ENCODE measurements at places on chromosomes 16 and 17.

GRCh38 chr17:40014375-40014980 is 762 bp upstream of the CSF3 start:
- DNase-seq: no peak

DNA sequence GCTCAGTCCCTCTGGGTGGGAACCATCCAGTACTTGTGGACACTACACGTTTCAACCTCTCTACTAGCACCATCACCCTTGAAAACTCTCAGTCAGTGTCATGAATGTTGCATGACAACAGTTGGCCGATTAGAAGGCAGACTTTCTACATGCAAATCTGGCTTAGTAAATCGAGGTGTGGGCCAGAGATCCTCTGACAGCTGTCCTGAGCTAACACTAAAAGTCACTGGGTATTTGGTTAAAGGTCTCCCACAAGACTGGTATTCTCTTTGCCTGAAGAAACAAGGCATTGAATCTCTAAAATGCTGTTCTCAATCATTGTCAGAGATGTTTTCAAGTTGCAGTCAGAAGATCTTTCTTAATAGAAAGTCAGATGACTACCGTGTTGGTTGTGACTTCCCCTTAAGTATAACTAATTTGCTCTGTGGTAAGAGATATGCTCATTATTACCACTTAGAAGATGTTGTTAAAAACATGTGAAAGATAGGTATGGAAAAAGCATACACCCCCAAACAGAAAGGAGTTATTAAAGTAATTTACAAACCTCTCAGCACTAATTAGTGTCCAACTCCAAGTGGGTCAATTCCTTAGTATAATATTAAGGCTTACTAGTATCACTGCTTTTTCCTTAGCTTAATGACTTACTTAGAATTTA is 62.3 kb downstream of the WNT3 start:
- DNase-seq: no peak

DNA sequence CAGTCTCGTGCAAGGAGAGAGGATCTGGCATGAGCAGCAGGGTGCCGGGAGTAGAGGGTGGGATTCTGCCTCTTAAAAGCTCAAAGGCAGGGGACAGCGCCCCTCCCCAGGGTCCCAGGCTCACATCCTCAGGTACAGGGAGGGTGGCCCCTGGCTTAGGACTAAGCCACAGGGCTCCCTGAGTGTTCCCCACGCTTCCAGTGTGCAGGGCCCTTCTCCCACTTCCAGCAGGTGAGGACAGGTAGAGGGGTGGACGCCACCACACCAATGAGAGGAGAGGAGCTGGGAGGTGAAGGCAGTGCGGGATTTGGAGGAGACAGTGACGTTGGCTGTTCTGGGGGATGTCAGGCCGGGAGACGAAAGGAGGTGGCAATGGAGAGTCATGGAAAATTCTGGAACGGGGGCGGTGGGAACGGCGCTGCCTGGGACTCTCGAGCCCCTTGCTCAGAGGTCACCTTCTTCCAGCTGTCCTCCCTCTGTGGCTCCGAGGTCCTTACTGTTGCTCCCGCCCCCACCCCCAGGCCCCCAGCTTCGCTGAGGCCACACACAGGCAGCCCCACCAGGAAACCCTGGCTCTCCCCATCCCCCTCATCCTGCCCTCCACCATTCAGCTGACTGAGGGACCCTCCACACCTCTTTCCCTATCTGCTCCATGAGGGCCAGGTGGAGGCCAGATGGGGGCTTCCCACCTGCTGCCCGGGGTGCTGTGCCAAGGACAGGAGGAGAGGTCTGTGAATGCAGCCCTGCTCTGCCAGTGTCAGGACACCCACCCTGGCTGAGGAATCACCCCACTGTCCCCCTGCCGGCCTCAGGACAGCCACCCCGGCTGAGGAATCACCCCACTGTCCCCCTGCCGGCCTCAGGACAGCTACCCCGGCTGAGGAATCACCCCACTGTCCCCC is 57.7 kb upstream of the ACSF3 start:
- DNase-seq: no peak

GRCh38 chr17:17152385-17152784 is 53.7 kb downstream of the PLD6 start:
- no peak for DNase-seq

DNA sequence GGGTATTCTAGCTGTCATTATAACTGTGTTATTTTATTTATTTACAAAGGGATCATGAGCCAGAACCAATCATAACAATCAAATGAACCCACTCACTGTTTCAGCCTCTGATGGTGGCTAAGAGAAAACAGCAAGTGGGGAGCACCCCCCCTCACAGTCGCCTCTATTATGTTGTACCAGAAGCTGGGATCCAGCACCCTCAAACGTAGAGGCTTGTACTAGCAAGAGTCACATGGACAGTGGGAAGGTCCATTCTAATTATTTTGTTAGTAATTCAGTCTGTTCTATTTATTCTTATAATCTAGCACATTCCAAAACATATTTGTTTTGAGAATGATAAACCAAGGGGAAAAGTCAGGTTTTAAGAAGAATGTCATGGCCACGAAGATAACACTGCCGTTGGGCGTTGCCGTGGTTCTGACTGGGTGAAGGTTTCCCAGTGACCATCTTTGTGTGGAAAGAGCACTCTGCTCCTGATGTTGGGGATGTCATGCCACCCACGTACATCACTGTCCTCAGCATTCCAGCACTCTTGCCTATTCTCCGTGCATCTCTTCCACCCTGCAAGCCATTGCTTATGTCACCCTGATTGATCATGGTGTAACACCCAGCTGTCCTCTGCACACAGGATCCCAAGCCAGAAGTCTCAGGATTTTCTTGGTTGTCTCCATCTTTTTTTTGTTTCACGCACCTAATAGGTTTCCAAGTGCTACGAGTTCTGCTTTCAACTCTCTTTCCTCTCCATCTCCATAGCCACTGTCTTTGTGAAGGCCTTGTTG is 205.8 kb downstream of the PRKCA start:
- no peak for DNase-seq

DNA sequence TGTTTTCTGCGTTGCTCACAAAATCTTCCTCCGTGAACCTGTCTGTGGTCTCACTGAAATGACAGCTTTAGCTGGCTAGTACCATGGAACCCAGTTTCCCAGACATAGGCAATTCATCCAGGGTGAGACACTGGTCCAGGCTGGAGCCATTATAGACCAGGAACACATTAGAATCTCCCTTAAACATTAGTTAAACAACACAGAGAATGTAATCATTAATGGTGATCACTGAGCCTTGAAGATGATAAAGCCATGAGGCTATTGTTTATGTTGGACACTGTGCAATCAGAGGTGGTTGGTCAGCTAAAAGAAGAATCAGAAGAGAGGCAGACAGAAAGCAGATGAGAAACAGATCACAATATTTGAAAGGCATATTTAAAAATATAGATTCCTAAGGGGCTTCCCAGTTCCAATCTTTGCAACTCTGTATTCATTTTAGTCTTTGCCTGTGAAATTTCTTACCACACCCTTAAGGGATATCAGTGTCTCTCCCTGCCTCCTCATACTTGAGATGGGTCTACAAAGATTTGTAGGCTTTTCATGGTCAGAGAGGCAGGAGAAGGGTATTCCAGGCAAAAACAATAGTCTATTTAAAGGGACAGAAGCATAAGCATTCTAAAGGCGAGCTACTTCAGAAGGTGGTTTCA is 317.9 kb downstream of the MAP2K6 start:
- no peak for DNase-seq

DNA sequence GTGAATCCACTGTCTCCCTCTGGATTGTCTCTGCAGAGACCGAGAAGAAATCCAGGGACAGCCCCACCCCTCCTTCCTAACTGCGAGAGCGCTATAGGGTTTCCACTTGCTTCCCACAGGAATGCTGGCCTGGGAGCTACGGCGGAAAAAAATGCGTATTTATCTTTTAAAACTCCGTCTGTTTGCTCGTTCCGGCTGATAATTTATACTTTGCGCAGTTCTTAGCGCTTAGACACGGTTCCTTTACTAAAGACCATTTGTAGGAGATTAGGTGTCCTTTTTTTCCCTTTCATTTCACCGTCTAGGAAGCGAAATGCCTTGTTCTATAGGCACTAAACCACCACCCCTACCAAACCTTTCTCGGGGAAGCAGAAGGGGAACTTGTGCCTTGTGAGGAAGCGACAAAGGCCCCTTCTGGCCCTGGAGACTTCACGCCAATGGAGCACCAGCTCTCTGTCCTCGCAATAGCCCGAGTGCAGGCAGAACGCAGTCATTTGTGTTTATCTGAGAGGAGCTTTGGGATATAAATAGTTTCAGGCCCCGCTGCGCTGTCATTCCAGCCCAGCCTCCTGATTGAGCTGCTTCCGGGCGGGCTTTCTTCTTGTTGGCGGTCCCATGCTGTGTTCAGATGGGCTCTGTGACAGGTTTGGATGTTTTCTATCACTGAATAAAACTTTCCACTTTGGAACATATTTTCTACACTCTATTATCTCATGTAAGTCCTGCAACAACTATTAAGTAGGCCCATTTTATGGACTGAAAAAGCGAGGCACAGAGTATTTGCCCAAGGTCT is 791 bp upstream of the SUPT4H1 start:
- DNase-seq: no peak

DNA sequence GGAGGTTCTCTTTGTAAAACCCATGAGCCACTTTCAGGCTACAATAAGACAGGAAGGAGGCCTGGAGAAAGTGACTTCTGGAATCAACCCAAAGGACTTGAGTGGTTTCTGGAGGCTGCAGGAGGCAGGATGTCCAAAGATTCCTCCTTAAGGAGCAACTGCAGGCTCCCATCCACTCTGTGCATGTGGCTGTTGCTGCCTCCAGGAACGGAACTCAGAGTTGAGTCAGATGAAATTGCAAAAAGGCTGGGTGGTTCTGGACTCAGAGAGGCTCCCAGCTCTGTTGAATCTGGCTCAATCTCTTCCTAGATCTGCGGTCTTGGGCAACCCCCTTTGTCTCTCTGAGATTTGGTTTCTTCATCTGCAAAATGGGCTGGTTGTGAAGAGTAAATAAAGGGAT is 197.1 kb downstream of the SHISA9 start:
- no peak for DNase-seq

DNA sequence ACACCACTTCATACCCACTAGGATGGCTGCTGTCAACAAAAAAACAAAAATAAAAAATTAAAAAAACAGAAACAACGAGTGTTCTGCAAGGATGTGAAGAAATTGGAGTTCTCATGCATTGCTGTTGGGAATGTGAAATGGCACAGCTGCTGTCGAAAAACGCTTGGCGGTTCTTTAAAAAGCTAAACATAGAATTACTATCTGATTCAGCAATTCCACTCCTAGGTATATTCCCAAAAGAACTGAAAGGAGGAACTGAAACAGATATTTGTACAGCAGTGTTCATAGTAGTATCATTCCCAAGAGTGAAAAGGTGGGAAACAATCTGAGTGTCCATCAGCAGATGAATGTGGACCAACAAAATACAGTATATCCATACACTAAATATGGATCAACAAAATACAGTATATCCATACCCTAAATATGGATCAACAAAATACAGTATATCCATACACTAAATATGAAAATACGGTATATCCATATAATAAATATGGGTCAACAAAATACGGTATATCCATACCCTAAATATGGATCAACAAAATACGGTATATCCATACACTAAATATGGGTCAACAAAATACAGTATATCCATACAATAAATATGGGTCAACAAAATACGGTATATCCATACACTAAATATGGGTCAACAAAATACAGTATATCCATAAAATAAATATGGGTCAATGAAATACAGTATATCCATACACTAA is 8.7 kb downstream of the METTL16 start:
- no peak for DNase-seq

DNA sequence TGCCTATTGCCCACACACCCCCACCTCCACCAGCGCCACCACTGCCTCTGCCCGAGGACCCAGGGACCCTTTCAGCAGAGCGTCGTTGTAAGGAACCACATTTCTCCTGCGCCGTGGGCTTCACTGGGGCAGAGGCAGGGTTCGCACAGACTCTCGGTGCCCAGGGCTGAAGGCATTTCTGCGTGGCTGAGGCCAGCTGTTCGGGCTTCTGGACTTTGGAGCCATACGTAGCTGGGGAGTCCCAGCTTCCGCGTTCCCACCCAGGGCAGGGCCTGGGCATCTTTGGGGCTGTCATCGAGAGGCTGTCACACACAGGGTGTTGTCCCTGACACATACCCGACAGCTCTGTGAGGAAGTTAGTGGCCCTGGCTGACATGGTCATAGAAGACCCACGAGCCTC is 16.0 kb upstream of the SMIM5 start:
- DNase-seq: no peak

DNA sequence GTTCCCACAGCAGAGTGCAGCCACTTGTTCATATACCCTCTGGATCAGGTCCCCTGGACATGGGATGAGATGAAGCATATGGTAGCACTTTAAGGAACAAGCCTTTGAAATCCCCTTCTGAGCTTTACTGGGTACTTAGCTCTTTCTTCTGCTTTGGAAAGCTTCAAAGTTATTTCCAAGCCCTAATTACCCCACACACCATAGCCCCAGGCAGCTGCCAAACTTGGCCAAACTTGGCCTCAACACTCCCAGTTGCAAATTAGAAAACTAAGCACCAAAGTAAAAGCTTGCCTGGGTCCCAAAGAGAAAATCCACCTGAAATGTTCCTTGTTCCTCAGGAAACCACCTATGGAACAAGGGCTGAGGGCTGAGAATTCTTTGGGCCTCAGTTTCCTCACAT is 15.7 kb upstream of the MT4 start:
- no peak for DNase-seq

GRCh38 chr17:13525876-13526275 is 75.9 kb downstream of the HS3ST3A1 start:
- DNase-seq: no peak

- DNase-seq: no peak
Measured at GRCh38 chr17:9944704-9945103, 39.6 kb upstream of the RCVRN start.

- DNase-seq: no peak
Measured at GRCh38 chr16:12975766-12976165, 74.4 kb downstream of the SHISA9 start.

- no peak for DNase-seq
Measured at GRCh38 chr16:89172528-89173173, 1.1 kb downstream of the CDH15 start.
